ENCODE measurements at places on chromosomes 16 and 17.

DNA sequence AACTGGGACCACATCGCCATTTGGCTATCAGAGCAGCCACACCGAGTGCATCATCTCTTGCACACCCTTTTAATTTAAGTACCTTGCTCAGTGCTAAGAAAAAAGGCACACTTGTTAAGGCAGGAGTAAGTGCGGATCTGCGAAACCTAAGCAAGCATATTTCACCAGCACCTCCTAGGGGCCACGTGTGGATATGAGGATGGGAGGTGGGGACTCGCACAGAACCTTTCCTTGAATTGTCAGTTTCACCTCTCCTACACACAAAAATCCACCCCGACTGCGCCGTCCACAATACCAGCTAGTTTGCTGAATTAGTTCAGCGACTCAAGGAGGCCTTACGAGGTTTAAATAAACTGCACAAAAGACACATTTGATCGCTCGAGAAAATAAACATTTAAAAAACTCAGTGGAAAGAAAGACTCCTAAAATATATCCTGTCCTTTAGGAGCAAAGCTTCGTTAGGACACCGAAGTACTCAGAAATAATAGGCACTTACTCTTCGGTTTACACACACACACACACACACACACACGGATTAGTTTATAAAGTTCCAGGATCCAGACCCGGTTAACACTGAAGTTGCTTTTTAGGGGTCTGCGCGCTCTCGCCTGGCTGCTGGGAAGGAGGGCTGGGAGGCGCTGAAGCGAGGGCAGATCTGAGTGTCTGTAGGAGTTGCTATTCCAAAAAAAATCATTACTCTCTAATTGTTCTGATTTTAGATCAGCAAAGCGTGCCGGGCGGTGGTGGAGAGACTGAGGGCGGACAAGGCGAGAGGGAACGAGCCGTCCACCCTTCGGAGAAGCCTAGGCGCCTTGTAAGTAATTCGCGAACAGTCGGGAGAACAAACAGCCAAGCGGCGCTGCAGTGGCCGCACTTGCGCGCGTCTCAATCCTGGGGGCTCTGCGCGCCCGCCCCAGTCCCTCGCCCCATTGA is 1.0 kb upstream of the KCNJ2 start:
- no peak for DNase-seq

- DNase-seq: no peak
Observed at GRCh38 chr17:57781386-57782061, 36.4 kb upstream of the CCDC182 start.

DNA sequence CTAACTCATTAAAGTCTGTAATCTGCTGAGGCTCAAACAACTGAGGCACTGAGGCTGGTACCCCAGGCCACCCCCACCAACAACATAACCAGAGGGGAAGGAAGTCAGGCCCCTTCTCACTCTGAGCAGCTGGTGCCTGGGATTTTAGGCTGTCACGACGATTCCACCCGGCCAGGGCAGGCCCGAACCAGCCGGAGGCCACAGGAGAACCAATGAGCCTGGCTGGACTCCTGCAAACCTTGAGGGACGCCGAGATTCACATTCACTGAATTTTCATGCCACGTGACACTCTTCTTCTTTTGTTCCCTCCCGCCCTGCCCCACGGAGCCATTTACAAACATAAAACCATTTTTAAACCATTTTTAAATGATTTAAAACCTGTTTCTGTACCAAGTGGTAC is 48.1 kb downstream of the RPH3AL start:
- no peak for DNase-seq

DNA sequence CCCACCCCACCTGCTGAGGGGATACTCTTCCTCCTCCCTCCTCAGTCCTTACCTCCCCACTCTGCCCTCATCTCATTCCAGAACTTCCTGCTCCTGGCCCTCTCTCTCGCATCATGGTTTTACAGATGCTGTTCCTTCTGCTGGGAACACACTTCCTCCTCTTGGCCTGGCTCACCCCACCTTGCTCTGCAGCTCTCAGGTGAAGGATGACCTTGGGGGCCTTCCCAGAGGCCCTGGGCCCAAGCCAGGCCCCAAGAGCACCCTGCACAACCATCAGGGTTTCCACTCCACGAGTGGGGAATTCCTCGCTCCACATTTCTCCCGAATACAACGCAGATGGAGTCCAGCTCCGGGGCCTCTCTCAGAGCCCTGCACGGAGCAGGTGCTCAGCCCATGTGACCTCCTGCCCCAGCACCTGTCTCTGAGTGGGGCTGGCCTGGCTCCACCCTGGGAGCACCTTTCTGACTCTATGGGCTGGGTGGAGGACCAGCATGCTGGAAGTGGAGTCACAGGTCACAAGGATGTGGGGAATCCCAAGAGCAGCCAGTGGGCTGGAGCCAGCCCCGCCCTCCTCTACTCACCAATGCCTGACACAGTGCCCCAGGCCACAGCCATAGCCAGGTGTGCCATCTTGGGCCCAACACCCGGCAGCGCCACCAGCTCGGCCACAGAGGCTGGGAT is 4.5 kb downstream of the NTHL1 start:
- no peak for DNase-seq

- no peak for DNase-seq
Observed at GRCh38 chr16:48231727-48232492, 12.2 kb upstream of the LONP2 start.

- no peak for DNase-seq
Observed at GRCh38 chr16:84838383-84838948, 18.7 kb downstream of the CRISPLD2 start.

DNA sequence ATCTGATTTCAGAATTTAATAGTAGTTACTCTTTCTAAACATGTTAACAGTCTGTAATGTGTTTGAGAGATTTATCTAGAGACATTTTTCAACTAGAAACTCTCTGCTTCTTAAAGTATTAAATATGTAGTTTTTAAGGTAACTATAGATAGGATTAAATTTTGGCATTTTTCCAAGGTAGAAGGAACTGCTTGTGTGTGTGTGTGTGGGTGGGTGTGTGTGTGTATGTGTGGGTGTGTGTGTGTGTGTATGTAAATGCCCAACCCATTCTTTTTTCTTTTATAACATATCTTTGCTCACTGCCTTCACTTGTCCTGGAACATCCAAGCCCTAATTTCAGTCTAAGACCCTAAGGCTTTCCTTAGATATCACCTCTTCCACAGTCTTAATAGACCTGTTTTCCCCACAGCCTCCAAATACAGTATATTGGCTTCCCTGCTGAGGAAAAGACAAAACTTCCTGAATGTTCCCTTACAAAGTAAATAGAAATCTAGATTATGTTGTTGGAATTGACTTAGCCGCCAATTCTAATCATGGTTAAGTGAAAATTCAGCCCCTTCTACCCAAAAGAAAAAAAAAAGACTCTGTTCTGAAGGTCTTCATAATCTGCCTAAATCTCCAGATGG is 33.5 kb downstream of the NUP93 start:
- no peak for DNase-seq

DNA sequence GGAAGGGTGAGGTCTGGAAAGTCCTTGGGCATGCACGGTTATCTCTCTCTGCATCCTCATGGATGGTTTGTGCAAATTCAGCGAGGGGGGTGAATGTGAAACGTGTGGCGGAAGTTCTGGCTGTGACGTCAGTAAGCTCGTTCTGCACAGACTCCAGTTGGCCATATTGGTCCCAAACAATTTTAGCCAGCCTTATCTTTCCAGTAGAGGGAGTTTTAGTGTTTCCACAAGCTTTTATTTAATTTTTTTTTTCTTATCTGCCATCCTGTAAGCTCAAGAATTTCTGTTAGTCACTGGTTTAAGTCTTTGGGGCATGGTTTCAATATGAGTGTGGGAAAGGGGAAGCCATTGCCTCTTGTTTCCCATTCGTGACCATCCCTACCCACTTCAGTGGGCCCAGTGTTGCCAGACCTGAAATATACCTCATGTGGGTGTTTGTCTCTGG is 39.0 kb downstream of the HLF start:
- DNase-seq: no peak

DNA sequence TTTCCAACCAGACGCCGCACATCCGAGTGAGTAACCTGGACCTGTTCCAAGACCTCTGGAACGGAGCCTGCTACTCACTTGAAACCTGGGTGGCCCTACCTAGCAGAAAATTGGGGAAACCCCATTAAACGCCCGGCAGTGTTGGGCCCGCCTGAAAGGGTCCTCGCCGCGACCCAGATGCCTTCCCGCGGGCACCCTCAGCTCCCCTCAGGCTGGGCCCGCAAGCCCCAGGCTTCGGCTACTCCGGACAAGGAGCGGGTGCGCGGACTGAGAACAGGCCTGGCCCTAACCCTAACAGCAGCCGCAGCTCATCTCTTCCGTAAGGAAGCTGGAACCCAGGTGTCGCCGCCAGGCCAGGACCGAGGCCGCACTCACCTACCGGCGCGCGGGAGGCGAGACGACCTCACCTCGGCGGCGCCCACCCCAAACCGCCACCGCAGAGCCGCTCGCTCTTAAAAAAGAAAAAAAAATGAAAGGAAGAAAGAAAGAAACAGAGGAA is 344 bp downstream of the PSME3IP1 start:
- DNase-seq: no peak

GRCh38 chr16:55437625-55438024 is 41.4 kb upstream of the MMP2 start:
- DNase-seq: peak; percentile 98

DNA sequence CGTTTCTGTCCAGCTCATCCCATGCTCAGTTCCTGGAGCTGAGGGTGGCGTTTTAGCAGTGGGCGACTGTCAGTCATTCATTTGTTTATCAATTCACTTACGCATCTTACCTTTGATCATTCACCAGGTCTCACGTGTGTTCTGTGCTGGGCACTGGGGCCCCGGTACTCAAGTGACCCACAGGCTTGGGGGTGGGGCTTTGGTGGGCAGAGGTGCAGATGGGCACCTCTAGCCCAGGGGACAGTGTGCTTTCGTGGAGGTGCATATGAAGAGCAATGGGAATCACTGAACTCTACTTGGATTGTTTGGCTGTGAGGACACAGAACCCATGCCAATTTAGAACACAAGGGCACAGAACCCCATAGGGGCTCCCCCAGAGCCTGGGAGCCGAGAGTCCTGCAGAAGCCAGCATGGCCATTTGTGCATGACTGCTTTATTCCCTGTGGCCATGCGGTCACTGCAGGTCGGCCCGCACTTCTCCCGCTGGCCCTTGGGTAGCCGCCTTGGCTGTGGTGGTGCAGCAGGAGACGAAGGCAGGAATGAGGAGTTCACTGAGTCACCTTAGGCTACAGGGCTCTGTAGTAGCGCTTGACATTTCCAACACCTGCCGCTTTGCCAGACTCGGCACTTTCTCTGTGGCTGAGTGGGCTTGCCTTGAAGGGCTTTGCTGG is 144.6 kb downstream of the SNX29 start:
- DNase-seq: no peak

DNA sequence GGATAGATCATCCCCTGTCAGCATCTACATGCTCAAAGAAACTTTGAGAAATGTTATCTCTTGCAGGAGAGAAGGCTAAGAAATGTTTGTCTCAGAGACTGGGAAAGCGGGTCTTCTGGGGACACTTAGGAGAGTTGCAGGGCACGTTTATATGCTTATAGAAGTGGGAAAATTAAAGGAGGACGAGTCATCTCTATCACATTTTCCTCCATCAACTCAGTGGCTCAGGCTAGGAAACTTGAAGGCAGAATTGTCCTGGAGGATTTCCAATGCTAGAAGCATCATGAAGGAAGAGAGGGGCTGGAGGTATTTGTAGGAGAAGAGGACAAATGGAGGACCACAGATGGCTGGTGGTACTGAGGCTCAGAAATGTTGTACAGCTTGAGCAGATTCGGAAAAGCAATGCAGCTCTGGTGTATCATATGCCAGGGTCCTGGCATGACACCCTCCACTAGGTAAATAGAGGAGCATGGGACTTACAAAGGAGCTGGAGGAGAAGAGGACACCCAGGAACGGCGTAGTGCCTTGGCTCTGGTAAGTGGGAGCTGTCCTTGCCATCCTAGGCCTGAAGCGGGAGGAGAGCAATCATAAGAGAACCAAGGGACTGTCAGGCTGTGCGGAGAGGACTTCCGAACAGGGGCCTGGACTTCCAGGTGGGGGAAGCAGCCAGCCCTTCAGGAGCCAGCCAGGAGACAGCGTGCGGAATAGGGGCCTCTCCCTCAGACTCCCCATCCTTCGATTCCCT is 4.5 kb upstream of the HS3ST3B1 start:
- no peak for DNase-seq

DNA sequence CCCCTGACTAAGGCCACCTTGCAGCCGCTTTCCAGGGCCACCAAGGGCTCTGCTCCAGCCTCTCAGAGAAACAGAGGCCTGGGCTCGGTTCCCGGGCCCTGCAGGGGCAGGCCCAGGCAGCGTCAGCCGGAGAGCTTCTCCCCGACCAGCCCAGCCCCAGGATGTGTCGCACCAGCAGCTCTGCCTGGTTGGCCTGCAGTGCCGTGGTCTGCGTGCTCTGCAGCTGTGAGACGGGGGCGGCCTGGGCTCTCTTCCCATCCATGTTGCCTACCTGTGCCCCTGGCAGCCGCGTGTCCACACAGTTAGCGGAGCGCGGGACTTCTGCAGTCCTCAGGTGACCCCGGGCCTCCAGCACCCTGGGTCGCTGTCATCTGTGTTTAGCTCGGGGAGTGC is 4.8 kb downstream of the IGFALS start:
- no peak for DNase-seq

GRCh38 chr16:48950184-48950583 is 331.5 kb downstream of the CBLN1 start:
- DNase-seq: no peak

DNA sequence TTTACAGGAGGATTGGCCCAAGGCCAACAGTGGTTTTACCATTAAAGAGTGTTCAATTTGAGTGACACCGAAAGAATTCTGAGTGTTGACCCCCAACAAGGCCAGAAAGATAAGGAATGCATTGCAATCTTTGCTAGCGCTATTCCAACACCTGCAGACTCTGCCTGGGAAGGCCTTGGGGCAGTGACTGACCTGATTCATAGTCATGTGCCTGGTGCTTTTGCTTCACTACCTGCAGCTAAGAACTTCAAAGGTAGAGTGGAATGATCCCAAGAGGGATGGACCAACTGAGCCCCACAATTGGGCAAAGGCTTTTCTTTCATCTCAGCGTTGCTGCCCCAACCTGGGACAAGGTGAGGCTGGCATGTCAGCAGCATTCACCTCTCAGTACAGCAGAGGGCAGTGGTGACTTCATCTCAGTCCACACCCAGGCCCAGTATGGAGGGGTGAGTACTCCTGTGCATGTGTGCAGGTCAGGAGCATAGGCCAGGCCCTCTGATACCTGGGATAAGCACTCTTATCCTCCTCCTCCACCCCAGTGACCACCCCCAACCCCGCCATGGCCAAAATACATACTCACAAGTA is 149.6 kb upstream of the GNAO1 start:
- no peak for DNase-seq

- no peak for DNase-seq
Observed at GRCh38 chr16:71214746-71215381, 15.7 kb downstream of the HYDIN start.

GRCh38 chr17:82160075-82160474 is 52.6 kb downstream of the CCDC57 start:
- DNase-seq: no peak

DNA sequence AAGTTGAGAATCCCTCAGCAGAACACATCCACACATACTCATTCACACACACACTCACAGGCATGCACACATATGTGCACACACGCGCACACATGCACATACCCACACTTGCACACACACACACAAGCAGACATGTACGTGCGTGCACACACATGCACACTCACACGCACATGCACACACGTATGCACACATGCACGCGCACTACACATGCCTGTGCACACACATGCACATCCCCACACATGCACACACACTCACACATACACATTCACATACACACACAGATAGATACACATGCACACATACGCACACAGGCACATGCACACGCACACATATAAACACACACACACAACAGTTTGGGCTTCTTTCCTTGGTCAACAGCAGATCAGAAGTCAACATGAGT is 24.0 kb downstream of the GSG1L start:
- DNase-seq: no peak
